ENCODE measurements at places on chromosomes 7 and 10.
A peak's percentile ranks its signal among the peaks of the same experiment; 100 is the strongest.

- no peak for DNase-seq
Measured at GRCh38 chr10:128070161-128070560, 56.1 kb downstream of the MKI67 start.

- no peak for DNase-seq
Measured at GRCh38 chr7:155868955-155869783, 56.9 kb upstream of the SHH start.

- no peak for DNase-seq
Measured at GRCh38 chr10:87559392-87559791, 54.7 kb downstream of the MINPP1 start.

DNA sequence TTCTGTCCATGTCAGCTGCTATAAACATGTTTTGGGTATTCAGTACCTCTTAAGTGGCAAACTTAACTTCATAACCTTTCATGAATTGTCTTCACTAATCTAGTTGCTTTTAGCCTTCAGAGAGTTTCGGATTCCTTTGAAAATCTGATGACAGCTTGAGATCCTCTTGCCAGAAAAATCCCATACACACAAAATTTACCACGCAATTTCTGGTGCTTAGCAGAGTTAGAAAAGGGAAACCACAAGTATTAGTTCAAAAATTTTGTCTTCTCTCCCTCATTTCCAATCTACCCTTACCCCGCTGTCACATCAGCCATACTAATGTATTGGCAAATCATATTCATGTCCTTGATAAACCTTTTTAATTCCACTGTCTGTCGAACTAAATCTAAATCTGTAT, 72.7 kb upstream of the TMEM106B start:
- no peak for DNase-seq

- no peak for DNase-seq
Measured at GRCh38 chr10:101099901-101100300, 31.2 kb upstream of the TLX1 start.

GRCh38 chr10:124237282-124237961, 144.0 kb upstream of the CHST15 start:
- DNase-seq: no peak

DNA sequence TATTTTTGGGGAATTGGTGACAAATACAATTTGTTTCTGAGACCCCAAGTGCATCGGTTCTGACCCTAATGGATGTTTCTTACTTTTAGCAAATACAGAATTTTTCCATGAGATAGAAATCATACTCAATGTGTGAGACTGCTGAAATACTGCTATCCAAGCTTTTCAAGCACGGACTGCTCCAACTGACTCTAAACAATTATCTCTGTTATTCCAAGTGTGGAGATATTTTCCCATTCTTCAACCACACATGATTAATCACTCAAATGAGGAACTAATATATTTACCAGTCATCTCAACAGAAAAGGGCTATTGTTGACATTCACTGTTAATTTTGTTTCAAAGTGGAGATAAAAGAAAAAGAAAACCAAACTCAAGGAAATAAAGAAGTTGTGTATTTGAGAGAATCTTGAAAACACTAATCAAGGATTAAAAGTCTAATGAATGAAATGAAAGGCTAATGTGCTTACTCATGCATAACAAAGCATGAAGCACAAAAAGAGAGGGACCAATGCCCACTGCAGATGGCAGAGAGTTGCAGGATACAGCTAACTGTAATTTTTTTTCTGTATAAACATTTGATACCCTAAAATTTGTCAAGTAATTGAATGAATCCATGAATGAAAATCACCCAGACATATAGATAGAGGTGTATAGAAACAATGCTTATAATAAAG, 423.6 kb downstream of the DGKB start:
- no peak for DNase-seq

DNA sequence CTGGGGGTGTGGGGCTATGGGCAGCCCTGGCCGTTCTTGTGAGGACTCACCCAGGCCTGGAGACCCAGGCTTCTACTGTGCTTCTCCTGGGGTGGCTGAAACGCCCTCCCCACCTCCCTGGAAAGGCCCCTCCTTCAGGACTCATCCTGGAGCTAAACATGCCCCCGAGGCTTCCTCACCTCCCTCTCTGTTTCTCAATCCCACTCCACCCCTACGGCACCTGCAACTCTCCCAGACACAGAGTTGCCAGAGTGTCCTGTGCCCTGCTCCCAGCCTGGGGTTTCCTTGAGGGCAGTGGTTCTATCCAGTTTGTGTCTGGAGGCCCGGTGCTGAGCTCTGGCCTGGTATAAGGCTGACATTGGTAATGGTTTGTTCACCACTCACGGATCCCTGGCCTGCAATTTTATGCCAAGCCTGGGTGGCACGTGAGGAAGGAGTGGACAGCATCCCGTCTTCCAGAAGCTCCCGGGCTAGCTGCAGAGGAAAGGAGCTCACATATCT, 68.0 kb downstream of the GRID1 start:
- no peak for DNase-seq

DNA sequence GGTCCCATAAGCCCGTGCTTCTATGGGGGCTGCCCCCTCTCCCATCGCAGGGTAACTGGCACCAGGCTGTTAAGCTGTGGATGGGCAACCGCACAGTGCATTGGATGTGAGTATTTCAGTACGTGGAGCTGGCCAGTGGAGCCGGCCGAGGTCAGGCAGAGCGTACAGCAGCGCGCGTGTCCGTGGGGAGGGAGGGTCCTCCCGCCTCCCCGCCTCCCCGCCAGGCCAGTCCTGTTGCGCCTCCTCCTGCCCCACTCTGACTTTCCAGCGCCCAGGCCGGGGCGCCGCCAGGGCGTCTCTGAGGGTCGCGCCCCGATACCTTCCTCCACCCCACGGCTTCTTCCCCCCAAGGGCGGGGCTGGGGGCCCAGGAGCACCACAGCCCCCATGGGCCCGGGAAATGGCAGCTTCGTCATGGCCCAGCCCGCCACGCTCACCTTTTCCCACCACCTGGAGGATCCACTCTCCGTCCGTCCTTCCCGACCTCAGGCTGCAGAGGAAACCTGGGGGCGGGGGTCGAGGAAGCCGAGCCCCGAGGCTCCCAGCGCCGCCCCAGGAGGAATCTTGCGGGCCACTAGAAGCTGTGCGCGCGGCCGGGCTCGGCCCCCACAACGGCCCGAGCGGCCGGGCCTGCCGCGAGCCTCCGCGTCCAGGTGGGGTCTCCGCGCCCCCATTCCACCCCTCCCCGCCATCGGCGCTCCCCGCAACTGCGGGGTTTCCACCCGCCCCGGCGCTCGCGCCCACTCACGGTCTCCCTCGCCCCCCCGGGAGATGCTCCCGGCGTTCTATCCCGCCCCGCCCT, 831 bp upstream of the PFKP start:
- DNase-seq: no peak

DNA sequence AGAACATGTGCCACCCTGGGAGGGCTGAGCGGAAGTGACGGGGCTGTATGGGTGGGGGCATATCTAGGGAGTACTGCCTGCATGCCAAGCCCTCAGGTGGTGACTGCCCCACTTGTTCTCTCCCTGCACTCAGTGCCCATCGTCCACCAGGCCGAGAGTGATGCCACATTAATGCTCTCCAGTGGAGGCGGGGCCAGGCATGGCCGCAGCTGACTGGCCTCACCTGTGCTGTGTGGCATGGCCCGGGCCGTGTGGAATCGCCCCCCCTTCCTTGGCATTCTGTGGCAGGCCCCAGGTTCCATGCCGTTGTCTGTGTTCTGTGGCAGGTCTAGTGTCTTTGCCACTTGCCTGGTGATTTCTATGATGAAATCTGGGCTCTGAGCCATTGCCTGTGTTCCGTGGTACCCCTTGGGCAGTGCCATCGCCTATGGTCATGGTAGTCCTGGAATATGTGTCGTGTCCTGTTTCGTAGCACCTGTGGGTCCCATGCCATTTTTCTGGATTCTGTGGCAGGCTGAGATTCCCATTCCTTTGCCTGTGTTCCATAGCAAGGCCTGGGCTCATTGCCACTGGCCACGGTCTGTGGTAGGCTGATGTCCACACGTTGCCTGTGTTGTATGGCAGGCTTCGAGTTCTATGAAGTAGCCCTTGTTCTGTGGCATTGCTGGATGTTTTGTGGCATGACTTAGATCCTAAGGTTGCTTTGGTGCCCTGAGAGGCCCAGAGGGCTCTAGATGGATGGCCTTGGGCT, 8.9 kb downstream of the FLNC start:
- no peak for DNase-seq

GRCh38 chr7:77985232-77985973, 186.8 kb downstream of the PHTF2 start:
- no peak for DNase-seq

DNA sequence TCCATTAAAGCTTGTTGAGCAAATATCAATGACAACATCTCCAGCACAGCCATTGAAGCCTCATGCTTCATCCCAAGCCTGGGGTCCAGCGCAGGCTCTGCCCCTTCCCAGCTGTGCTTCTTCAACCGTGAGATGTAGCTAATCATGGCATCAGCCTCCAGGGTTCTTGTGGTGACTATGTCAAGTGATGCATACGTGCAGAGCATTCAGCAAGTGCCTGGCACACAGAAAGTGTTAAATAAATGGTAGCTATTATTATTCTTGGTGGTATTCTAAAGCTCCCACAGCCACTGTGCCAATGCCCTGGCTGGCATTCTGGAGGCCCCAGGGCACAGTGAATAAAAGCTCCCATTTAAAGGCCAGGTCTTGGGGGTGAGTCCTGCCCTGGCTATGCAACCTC, 146.6 kb downstream of the WDR11 start:
- DNase-seq: no peak

DNA sequence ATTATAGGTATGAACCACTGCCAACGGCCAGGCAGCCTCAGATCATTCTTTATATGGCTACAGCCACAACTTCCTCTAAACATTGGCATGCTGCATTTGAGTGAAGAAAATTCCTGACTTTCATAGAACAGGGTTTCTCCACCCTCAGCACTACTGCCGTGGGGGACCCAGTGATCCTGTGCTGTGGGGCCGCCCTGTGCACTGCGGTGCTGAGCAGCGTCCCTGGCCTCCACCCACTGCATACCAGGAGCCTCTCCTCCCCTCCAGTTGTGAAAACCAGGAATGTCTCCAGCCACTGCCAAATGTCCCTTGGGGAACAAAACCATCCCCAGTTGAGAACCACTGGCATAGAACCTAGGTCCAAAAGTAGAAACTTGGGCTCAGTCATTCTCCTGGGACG, 15.8 kb downstream of the CNPY1 start:
- no peak for DNase-seq

DNA sequence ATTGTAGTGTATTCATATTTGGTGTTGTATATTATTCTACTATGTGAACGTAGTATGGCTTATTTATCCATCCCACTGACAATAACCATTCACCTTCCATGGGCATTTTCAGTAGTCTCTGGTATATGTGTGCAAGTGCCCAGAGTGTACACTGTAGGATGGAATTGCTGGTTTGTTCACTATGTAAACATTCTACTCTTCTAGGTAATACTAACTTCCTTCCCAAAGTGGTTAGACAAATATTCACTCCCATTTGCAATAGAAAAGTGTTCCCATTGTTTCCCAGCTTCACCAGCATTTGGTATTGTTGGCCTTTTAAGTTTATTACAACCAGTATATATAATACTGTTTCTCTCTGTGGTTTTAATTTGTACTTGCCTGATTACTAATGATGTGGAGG, 153.7 kb downstream of the C7orf25 start:
- DNase-seq: no peak

DNA sequence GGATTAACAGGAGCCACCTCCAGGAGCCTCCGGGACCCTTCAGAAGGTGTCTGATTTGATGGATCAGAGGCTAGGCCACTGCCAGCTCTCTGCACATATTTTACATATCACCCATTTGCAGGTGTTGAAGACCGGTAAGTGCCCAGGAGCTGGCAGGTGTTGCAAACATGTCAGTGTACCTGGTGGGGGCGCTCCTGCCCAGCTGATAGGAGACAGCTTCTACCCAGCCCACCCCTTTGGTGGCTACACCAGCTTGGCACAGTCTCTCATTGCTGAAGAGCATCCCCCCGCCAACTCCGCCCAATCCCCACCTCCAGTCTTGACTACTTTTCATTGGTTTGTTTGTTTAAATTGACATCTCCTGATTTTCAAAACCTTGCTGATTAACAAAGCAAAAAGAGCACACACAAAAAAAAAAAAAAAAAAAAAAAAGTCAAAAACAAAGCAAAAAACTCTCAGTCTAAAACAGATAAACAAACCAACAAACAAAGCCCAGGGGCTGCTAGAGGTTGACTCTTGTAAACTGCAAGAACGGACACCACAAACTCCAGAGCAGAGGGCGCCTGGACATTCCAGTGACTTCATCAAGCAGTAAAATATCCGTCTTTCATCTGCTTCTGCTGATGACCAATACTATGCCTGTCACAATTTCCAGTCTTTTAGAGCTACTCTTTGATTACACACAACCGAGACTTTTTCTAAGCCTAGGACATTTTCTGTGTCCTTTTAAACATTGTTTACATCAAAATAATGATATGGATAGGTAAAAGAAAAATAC, 275.3 kb downstream of the NRG3 start:
- peak; percentile 22 for DNase-seq

DNA sequence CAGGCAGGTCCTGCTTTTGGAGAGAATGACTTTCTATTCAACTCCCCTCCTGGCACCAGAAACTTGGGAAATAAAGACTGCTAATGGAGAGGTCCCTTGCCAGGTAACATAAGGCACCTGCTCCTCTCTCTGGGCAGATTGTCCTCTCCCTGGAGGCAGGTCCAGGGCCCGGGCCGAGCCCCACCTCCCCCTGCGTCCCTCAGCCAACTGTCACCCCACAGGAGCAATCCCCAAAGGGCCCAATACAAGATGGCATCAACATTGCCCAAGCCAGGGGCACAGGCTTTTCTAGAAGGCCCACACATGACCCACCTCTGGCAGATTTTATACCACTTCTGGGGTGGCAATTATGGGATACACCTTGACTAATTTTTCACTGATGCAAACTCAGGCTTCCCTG, 145.2 kb downstream of the HERPUD2 start:
- DNase-seq: no peak

- no peak for DNase-seq
Measured at GRCh38 chr10:62183857-62184795, 84.5 kb downstream of the RTKN2 start.

DNA sequence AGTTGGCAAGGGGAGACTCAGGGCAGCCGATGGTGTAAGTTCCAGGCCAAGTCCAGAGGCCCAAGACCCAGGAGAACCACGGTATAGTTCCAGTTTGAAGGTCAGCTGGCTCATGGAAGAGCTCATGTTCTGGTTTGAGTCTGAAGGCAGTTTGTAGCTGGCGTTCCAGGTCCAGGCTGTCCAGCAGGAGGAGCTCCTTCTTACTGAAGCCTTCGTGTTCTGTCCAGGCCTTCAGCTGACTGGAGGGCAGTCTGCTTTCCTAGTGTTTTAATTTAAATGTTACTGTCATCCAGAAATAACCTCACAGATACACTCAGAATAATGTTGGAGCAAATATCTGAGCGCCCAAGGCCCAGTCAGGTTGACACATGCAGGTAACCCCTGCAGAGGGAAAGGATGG, 4.2 kb downstream of the SUN1 start:
- no peak for DNase-seq

- peak; percentile 8 for DNase-seq
Measured at GRCh38 chr7:22607180-22607579, 107.2 kb upstream of the STEAP1B start.

DNA sequence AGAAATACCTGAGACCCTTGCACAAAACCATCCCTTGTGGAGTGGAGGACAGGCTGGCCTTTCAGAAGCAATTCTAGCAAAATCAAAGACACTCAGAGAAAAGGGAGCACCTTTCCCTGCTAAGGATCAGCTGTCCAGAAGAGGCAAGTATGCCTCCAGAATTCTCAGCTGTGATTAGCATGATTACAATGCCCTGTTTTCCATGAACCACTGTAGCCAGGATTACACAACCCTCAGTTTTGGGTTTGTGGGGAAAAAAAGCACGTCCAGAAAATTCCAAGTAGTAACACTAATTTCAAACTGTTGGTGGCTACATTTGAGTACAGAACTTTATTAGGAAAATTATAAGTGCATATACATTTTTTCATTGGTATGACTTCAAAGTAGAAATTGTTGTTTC, 15.0 kb downstream of the CXCL12 start:
- no peak for DNase-seq

GRCh38 chr7:97752215-97752614, 20.3 kb downstream of the TAC1 start:
- no peak for DNase-seq

Data from kidney glomerular epithelial cell (primary cell).